GM12878 (cell line): ENCODE measurements at places on chromosomes 5 and 9. TPM values are rescaled to one million over a fixed set of nuclear protein-coding genes. Genes with fewer than 3 reads are reported as not detected.

DNA sequence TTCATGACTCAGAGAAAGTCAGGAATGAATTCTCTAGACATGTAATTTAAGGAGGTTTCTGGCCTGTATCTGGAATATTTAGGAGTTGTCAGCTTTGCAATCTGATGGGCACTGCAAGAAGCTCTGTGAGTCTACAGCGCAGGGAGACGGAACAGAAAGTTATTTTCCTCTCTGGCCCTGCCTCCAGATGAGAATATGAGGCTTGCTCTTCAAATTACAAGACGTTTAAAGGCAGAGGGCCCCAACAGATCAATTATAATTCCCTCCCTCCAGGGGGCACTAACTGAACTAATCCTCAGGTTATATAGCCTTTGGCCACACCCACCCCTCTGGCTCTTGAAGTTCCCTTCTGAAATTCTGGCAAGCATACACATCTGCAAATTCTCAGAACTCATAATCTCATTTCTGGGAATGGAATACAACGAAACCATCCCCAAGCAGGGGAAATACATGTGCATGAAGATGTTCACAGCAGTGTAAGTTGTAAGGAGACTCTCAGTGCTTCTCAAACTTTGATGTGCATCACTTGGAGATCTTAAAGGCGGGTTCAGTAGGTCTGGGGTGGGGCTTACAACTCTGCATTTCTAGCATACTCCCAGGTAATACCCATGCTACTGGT lies 307.6 kb downstream of the CWC27 start:
- no peak for DNase-seq

Gene BTNL3
- total RNA-seq: not detected in 2 replicates

- DNase-seq: no peak
These were observed 367.5 kb downstream of the KDM4C start for GRCh38 chr9:7125231-7125630.

Gene PRELID2
- 0.19 and 0.31 TPM in 2 replicates for total RNA-seq

GRCh38 chr5:142164315-142164714 lies 55.7 kb downstream of the NDFIP1 start:
- DNase-seq: no peak

Gene CLIC3
- not detected in 2 replicates for total RNA-seq

Gene LMX1B
- total RNA-seq: 0.03 TPM in 1 of 2 replicates, not detected in the other

Gene ADAMTSL2
- total RNA-seq: 0.05 TPM in 1 of 2 replicates, not detected in the other

Gene NUDCD2
- 50.4 and 53.9 TPM in 2 replicates for total RNA-seq

DNA sequence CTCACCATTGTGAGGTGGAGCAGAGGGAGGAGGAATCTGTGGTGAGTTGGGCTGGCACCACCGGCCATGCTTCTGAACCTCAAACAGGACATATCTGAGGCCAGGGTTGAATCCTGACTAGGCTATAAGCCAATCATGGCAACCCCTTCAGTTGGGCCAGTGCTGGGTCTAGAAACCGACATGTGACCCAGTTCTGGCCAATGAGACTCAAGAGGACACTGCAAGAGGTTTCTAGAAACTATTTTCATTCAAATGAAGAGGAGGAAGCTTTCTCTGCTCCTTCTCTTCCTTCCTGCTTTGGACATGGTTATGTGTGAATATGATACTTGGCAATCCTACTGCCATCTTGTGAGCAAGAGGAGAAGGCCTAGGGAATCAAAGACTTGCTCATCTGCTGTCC lies 417.7 kb downstream of the SEMA5A start:
- DNase-seq: no peak

Gene TPPP
- 0.03 TPM in 1 of 2 replicates, not detected in the other for total RNA-seq

Gene PHYHD1
- total RNA-seq: not detected in 2 replicates

DNA sequence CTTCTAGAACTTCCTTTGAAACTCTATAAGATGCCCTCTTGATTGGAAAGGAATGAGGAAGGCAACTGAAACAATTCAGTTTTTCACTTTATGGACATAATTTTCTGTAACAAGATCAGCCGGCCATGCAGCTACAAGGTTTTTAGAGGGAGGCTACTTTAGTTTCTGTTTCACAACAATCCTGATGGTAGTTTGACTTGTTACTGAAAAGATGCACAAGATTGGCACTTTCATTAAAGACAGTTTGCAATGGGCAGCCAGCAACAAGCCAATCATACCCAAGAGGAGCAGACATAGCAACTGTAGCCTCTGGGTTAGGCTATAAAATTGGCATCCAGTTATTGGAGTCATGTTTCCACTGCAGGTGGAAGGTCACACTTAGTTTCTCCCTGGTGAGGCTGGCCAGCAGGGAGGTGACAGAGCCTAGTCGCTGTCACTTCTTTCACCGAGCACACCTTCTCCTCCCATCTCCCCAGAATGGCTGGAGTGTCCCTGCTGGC lies 74.3 kb upstream of the TGFBR1 start:
- DNase-seq: no peak

DNA sequence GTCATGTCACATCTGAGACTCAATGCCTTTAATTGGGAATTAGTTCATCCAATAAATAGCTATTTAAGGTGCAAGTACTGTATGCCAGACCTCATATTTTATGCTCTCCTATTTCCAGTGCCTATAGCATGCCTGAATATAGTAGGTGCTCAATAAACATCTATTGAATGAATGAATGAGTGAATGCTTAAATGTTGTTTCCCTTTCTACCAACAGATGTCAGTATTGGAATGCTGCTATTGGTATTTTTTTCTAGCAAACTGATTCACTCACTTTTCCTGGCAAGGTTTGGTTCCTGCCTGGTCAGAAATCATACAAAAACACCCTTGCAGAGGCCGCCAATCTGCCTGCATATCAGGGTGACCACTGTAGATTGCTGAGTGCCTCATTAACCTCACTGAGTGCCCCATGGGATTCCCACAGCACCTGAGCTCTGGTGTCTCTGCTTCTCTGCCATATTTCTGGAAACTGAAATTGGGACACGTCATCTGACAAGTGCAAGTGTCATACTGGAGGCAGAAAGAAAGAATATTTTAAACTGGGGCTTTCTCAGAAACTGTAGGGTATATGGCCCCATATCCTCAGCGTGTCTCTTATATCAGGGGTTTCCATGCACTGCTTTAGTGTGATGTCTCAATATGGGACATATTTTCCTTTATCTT lies 359.7 kb downstream of the TRIM32 start:
- DNase-seq: peak; percentile 12

GRCh38 chr5:168313596-168314204 lies 22.3 kb downstream of the WWC1 start:
- no peak for DNase-seq

DNA sequence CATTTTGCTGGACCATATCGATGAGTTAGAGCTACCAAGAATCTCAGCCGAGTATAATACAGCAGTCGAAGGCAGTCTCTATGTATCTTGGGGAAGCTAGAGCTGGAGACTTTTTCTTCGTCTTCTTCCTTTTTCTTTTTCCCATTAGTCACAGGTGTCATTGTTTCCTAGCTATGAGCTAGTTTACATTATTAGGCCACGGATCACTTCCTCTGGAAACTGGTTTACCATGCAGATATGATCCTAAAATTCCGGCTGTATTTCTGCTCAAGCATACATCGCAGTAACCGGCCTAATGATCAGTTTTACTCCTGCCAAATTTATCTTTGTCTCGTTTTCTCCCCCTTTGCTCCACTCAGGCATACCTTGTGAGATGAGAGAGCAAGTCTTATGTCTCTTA lies 312.8 kb downstream of the ARHGAP26 start:
- no peak for DNase-seq

DNA sequence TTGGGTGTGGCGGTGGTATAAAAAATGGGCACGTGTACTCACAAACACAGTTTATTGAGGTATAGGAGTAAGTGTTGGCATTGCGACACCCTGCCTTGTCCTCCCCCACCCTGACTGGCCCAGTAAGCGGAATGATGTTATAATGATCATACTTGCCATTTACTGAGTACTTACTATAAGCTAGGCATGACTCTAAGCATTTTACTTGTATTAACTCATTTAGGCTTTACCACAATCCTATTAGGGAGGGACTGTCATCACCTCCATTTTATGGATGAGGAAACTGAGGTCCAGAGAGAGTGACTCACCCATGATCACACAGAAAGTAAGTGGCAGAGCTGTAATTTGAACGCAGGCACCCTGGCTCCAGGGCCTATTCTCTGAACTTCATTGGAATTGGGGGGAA lies 2.3 kb downstream of the SMIM3 start:
- no peak for DNase-seq

Gene TAS2R1
- not detected in 2 replicates for total RNA-seq

Gene PTPN3
- 0.24 and 0.26 TPM in 2 replicates for total RNA-seq

GRCh38 chr9:14515049-14515448 lies 178.2 kb downstream of the ZDHHC21 start:
- no peak for DNase-seq

GRCh38 chr9:101005246-101005645 lies 23.3 kb upstream of the PLPPR1 start:
- no peak for DNase-seq

Gene BRINP1
- total RNA-seq: not detected in 2 replicates

GRCh38 chr9:128201441-128202369 lies 1.5 kb upstream of the DNM1 start:
- no peak for DNase-seq

GRCh38 chr5:113167985-113168384 lies 191.4 kb downstream of the DCP2 start:
- DNase-seq: no peak

Gene TRIM36
- total RNA-seq: not detected in 2 replicates

GRCh38 chr5:7846327-7846726 lies 4.6 kb downstream of the CFAP90 start:
- DNase-seq: no peak

GRCh38 chr9:109717342-109717741 lies 62.7 kb upstream of the PALM2AKAP2 start:
- no peak for DNase-seq

GRCh38 chr5:92992073-92992472 lies 588.9 kb downstream of the NR2F1-AS1 start:
- DNase-seq: no peak

- peak; percentile 65 for DNase-seq
These were observed 17.6 kb downstream of the TNFAIP8 start for GRCh38 chr5:119373449-119373858.

Gene TSSK1B
- not detected in 2 replicates for total RNA-seq

GRCh38 chr5:71658916-71659662 lies 60.0 kb upstream of the CARTPT start:
- no peak for DNase-seq

Gene LIFR
- 0.10 and 0.27 TPM in 2 replicates for total RNA-seq

GRCh38 chr5:96835791-96836191 lies 28.0 kb upstream of the ERAP1 start:
- DNase-seq: no peak

Gene WHRN
- total RNA-seq: 0.98 and 1.2 TPM in 2 replicates

DNA sequence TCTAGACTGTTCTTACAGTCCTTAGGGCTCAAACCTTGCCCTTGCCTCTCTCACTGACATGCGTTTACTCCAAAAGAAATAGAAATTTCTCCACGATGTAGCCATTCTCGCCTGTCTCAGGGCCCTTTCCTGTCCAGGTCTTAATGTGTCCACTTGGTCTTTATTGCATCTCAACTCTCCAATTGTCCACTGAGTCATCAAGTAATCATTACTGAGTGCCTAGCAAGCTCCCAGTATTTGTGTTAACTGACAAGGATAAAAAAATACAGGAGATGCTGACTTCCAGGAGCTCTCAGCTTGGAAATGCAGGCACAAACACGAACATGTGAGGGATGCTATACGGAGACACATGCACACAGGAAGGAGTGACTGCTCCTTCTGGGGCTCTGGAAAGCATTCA lies 147.3 kb downstream of the ARSB start:
- DNase-seq: no peak

DNA sequence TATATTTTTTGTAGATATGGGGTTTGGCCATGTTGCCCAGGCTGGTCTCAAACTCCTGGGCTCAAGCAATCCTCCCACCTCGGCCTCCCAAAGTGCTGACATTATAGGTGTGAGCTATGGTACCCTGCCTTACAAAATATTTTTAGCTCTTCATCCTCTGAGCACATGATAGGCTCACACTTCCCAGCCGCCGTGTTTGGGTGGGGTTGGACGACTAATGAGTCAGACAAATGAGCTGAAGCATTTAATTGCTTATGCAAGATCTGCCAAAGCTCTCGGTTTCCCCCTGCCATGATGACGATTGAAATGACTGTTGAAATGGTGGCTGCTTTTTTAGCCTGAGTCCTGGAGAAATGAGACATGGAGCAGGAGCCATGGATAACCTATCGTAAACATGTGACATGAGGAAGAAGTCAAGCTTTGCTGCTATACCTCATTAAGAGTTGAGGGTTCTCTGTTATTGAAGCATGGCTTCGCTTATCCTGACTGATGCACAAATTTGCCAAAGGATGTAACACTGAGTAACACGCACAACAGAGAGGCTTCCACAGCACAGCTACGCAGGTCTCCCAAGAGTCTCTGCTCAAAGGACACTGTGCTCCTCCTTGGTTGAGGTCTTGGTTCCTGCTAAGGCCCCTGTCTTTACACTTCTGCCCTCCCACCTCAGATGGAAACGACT lies 48.2 kb upstream of the GFPT2 start:
- no peak for DNase-seq

Gene PCDHGB7
- total RNA-seq: 1.3 and 1.5 TPM in 2 replicates

Gene MLANA
- total RNA-seq: not detected in 2 replicates
